CD4-positive, CD25-positive, alpha-beta regulatory T cell (primary cell): ENCODE measurements at places on chromosomes 12 and 14. TPM values are rescaled to one million over a fixed set of nuclear protein-coding genes. Genes with fewer than 3 reads are reported as not detected.

The IL26 gene
- not detected for total RNA-seq

The SERPINA4 gene
- not detected for total RNA-seq

The RASSF9 gene
- total RNA-seq: not detected

The ACOT6 gene
- not detected for total RNA-seq

The RFX4 gene
- total RNA-seq: not detected

The PDE3A gene
- total RNA-seq: 0.30 TPM

The SYNDIG1L gene
- not detected for total RNA-seq

The SLC10A1 gene
- not detected for total RNA-seq

The WNT5B gene
- not detected for total RNA-seq

The GPRC5D gene
- total RNA-seq: not detected

The ESRRB gene
- total RNA-seq: not detected

The OTX2 gene
- total RNA-seq: not detected

The RNASE4 gene
- total RNA-seq: 0.17 TPM

The SLC7A7 gene
- not detected for total RNA-seq

The MED6 gene
- 82.8 TPM for total RNA-seq

The RIPK3 gene
- 41.2 TPM for total RNA-seq

The KRT6C gene
- total RNA-seq: not detected

The DDX51 gene
- total RNA-seq: 41.2 TPM

GRCh38 chr12:2101771-2102170 is 49.0 kb downstream of the CACNA1C start:
- DNase-seq: no peak

- no peak for DNase-seq
Observed at GRCh38 chr14:100677554-100678468, 48.9 kb upstream of the DLK1 start.

- no peak for DNase-seq
Observed at GRCh38 chr12:77847060-77847541, 16.4 kb downstream of the NAV3 start.

GRCh38 chr14:59819446-59820088 is 51.0 kb downstream of the RTN1 start:
- DNase-seq: no peak

DNA sequence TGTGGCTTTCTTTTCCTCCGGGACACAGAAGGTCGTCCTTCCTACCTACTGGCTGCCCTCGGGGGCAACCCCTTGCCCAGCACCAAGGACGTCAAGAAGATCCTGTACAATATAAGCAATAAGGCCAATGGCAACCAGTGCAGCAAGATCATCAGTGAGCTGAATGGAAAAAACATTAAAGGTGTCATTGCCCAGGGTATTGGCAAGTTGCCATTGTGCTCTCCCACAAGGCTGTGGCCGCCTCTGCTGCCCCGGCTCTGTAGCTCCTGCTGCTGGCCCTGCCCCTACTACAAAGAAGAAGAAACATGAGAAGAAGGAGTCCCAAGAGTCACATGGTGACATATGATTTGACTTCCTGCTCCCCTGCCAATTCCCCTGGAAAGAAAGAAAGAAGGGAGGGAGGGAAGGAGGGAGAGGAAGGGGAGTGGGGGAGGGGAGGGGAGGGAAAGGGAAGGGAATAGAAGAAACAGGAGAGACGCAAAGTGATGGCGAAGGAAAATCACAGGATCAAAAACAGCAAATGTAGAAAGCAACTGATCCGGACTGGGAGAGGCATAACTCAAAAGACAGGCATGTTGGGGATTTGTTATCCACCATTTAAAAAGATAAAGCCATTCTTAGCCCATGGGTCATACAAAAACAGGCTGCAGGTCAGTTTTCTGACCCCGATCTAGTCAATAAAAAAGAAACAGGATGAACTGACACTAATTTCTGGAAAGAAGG is 61.3 kb upstream of the RESF1 start:
- no peak for DNase-seq

DNA sequence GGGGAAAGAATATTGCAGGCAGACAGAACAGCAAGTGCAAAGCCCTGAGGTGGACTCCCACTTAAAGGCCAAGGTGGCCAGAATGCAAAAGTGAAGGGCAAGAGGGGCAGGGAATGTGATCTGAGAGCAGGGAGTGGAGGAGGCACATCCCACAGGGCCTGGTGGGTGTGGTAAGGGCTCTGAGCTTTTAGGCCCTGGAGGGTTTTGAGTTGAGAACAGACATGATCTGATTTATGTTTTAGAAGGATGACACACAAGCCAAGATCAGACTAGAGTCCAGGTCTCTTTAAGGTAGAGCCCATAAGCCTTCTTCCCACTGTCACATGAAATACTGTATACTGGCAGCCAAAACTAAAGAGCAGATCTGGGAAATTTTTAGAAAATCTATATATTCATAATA is 162.5 kb downstream of the SLC38A4 start:
- DNase-seq: no peak

DNA sequence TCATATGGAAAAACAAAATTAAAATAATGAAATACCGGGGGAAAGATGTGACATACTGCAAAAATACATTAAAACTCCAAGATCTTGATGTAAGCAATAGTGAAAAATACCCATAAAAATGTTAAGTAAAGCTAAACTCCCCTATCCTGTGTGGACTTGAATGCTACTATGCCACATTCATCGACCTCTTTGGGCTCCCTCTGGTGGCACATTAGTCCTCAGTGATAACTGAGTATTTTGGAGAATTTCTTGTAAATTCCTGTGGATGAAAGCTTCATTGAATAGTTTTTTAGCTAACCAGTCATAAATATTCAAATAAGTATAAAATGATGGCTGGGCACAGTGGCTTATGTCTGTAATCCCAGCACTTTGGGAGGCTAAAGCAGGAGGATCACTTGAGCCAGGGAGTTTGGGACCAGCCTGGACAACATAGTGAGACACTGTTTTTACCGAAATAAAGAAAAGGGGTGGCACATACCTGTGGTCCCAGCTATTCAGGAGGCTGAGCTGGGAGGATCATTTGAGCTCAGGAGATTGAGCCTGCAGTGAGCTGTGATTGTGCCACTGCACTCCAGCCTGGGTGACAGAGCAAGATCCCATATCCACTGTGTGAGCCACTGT is 42.4 kb upstream of the SGPP1 start:
- peak; percentile 64 for DNase-seq

DNA sequence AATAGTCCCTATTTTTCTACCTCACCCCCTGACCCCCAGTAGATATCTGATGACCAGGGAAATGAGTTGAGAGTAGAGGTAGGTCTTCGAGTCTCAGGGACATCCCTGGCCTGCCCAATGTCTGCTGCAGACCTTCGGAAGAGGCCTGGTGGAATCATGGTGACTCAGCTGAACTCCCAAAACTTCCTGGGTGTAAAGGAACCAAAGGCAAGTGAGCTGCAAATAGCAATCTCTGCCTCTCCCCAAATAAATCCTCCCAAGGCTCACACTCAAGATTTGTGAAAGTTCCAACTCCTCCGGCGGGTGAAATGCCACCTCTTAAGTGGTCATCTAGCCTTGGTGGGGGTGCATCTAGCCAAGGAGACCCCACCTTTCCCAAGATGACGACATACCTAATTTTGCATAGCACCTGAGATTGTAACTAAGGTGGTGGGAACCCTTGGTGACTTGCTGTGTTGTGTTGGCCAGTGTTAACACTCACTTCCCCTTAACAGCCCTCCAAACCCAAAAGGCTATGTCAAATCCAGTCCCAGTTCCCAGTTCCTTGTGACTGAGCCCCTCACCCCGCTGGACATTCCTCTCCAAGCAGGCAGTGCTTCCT is 6.3 kb downstream of the ZFP36L1 start:
- DNase-seq: no peak

DNA sequence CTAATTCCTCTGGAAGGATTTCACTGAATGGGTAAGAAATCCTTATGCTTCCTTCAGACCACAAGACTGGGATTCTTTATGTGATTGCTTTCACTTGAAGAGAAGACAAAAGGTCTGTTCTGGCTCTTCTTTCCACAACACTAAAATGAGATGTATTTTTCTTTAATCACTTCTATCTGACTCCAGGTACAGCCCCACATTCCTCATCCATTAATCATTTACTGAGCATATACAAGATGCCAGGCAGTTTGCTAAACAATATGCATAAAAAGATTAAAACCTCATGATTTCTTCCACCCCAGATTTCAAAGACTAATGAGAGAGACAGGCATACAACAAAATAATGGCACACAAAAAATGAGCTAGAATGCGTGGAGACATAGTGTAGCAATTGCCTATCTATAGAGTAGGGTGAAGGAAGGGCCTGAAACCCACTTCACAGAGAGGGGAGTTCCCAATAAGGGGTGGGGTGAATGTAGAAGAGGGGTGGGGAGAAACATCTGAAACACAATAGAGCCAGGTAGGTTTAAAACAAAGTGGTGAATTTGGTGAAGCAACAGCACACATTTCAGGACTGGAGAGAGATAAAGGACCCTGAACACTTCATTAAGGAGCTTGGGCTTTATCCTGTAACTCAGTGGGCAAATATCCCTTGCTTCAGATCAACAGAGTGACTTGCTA is 65.1 kb upstream of the PRB2 start:
- no peak for DNase-seq

- DNase-seq: peak; percentile 5
Observed at GRCh38 chr14:78164226-78164853, 5.8 kb upstream of the NRXN3 start.

DNA sequence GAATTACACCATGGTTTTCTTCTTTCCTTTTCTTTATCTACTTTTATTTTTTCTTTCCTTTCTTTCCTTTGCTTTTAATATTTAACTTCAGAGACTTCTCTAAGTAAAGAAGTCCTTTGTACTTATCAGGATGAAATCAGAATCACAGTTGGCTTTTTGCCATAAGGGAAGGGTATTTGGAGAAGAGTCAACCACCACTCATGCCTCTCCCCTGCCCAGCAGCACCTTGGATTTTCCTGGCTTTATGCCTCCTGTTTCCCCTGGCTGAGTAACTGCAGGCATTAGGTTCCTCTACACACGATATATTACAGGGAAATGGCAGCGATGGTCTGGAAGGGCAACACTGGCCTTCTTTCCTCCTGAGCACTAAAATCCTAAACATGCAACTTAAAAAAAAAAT is 266.4 kb upstream of the CAND1 start:
- DNase-seq: no peak

DNA sequence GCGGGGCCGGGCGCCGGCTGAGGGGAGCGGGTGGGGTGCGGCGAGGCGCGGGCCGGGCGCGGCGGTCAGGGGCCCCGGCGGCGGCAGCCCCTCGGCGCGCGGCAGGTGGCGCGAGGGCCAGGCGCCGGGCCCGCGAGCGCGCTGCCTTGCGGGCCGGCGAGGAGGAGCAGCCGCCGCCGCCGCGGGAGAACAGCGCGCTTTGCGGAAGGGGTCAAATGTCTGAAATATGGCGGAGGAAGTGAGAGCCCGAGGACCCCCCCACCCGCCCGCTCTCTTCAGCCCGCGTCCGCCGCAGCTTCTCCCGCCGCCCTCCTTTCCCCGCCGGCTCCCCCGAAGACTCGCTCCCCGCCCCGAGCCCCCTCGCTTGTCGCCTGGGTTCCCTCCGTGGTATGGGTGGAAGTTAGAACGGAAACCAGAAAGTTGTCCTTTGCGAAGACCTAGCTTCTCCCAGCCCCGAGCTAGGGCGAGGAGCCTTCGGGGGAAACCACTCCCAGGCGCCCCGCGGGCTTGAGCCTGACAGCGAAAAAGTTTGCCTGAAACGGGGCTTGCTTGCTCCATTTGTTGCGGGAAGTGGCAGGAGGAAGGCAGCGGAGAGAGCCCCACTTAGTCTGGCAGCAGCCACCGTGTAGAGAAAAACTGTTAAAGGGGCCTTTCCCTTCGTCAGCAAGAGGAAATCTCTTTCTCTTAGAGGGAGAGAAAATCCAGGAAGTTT is 551 bp downstream of the RAP1B start:
- DNase-seq: peak; percentile 63

DNA sequence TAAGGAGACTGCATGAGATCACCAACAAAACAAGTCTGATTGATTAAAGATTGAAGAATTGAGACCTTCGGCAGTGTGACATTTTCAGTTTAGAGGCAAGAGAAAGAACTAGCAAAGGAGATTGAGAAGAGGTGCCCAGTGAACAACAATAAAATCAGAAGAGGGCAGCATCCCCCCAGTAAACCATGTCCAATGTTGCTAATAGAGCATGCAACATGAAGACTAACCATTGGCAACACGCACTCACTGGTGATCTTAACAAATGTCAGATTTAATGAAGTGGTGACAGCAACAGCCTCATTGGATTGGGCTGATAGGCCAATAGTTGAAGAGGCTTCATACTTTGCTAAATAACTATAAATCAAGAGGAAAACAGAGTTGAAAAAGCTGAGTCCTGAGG is 20.7 kb upstream of the TAS2R14 start:
- DNase-seq: peak; percentile 7

DNA sequence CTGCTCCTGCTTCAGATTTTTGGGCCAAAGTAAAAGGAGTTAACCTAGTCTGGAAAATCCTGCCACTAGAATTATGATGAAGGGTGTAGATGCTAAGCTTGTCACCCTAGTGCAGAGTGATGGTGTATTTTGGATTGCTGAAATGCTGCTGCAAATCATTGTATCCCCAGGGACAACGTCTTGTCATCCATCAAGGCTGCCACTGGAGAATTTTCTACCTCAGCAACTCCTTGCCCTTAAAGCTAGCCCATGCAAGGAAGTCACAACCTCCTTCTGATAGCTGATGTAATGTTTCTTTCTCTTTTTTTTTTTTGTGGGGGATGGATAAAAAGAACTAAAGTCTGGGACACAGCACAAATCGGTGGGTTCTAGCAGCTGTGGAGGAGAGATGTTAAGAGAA is 139.4 kb upstream of the FRMD6 start:
- no peak for DNase-seq

GRCh38 chr12:38869036-38869435 is 36.4 kb downstream of the CPNE8 start:
- no peak for DNase-seq

GRCh38 chr14:94961386-94962165 is 191.7 kb upstream of the GSC start:
- DNase-seq: no peak

GRCh38 chr12:105674871-105675699 is 344.6 kb downstream of the C12orf75 start:
- no peak for DNase-seq

DNA sequence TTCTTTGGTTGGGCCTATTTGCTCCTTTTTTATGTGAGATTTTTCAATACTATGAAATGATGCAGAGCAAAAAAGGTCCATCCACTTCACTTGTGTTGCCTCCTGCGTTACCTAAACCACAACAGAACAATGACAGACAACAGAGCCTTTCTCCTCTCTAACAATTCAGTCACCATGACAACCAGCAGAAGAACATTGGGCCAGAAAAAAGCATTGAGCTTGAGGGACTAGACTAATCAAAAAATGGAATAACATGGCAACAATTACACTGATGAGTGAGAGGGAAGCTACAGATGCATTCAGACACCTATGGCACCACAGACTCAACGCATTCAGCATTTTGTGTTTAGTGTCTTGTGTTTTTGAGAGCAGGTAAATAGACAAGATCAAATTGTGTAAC is 44.6 kb upstream of the PTCSC3 start:
- no peak for DNase-seq

GRCh38 chr14:71261206-71261605 is 353.9 kb downstream of the PCNX1 start:
- no peak for DNase-seq

GRCh38 chr14:90137807-90138206 is 76.0 kb downstream of the KCNK13 start:
- DNase-seq: no peak

GRCh38 chr12:104183443-104183842 is 32.1 kb upstream of the TXNRD1 start:
- no peak for DNase-seq

GRCh38 chr14:76953311-76953945 is 75.1 kb downstream of the IRF2BPL start:
- DNase-seq: no peak

GRCh38 chr12:104297477-104298113 is 5.9 kb upstream of the EID3 start:
- DNase-seq: no peak
